Colonic mucosa (tissue), 4 donors: ENCODE measurements at places on chromosomes 6 and 20. TPM values are rescaled to one million over a fixed set of nuclear protein-coding genes. Genes with fewer than 3 reads are reported as not detected.
A peak's percentile ranks its signal among the peaks of the same experiment; 100 is the strongest.

DNA sequence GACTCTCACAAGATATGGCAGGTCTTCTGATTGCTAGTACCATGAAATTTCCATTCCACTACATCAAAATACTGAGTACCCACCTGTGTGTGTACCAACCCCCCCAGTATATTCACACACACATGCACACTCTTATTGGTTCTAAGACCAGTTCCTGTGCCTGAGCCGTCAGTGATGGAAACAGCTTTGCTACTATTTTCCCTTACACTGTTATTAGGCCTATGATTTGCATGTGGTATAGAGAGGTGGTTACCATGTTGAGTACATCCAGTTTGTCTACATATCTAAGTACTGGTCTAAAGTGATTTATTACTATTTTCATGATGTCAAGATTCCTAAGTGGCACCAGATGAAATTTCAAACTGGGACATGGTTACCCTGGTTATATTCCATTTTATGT is 459.9 kb downstream of the BCKDHB start:
- no peaks in the 10 kb centered on the region for H3K4me1 ChIP-seq
- no peaks in the 10 kb centered on the region for H3K27me3 ChIP-seq
- H3K36me3 ChIP-seq, result no peaks in the 10 kb centered on the region
- DNase-seq, result no peak
- no peak overlapping the region for H3K4me3 ChIP-seq
- H3K27ac ChIP-seq, result no peak overlapping the region

Gene FLRT3
- 4.6 TPM for total RNA-seq

- no peak for DNase-seq
- H3K36me3 ChIP-seq, result no peaks in the 10 kb centered on the region
- H3K27ac ChIP-seq, result no peak overlapping the region
Measured at GRCh38 chr6:13870214-13870830, 54.4 kb upstream of the RNF182 start.

DNA sequence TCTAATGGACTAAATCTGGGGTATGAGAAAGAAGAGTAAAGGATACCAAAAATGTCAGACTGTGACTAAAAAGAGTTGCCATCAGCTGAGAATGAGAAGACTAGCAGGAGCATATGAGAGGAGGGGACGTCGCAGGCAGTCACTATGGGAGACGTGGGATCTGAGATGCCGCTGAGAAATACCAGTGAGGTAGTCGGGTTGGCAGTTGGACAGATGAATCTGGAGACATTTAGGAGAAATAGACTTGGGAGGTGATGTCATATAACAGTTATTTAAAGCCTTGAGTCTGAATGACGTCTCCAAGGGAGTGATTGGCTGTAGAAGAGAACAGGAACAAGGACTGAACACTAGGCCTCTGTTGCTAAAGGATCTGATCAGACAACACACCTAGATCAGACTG is 51.5 kb upstream of the TRIM26 start:
- no peak overlapping the region for H3K4me3 ChIP-seq
- H3K36me3 ChIP-seq, result no peaks in the 10 kb centered on the region
- no peak for DNase-seq
- H3K4me1 ChIP-seq, result no peaks in the 10 kb centered on the region

Gene NT5E
- 28.0 TPM for total RNA-seq

Gene TTK
- 25.3 TPM for total RNA-seq

Gene HLA-DOA
- total RNA-seq, result 4.3 TPM

GRCh38 chr6:35919085-35919826 is 1.6 kb downstream of the SRPK1 start:
- H3K36me3 ChIP-seq, result no peaks in the 10 kb centered on the region
- peak overlapping the region; percentile 81 for H3K27ac ChIP-seq
- H3K27me3 ChIP-seq, result no peaks in the 10 kb centered on the region
- DNase-seq, result no peak
- H3K4me3 ChIP-seq, result peak overlapping the region; percentile 81

Gene HSPA12B
- 1.5 TPM for total RNA-seq

- H3K4me1 ChIP-seq, result peaks cover 6% of the 10 kb centered on the region
- H3K36me3 ChIP-seq, result no peaks in the 10 kb centered on the region
- DNase-seq, result peak; percentile 16
- no peaks in the 10 kb centered on the region for H3K27me3 ChIP-seq
- H3K27ac ChIP-seq, result no peak overlapping the region
Measured at GRCh38 chr20:58019027-58019849, 209.2 kb downstream of the ANKRD60 start.

Gene NOL4L
- total RNA-seq, result 54.2 TPM

Gene SOX18
- total RNA-seq, result 8.4 TPM

DNA sequence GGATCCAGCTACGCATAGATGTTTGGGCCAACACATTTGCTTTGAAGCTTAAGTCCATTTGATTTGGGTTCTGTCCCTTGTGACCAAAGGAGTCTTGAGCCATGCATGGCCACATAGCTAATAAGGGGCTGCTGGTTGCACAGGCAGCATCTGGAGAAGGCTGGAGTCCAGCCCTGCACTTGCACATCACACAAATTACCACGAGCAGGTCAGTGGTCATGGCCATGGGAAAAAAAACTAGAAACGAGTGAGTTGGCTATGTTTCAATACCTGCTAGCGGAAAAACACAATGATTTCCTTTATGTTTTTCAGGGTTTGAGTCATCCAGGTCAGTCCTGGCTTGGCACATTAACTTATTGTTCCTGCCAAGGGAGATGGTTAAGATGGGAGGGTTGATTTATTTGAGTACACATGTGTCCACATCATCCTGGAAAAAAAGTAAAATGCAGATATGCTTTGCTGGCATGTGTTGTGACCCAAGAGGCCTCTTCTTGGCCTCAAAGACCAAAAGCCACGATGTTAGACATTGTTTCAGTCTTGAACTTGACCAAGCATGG is 5.6 kb upstream of the STX16 start:
- no peaks in the 10 kb centered on the region for H3K4me1 ChIP-seq
- H3K27me3 ChIP-seq, result no peaks in the 10 kb centered on the region
- DNase-seq, result no peak
- H3K4me3 ChIP-seq, result no peak overlapping the region
- H3K36me3 ChIP-seq, result no peaks in the 10 kb centered on the region
- H3K27ac ChIP-seq, result no peak overlapping the region

- H3K4me1 ChIP-seq, result no peaks in the 10 kb centered on the region
- H3K36me3 ChIP-seq, result no peaks in the 10 kb centered on the region
- no peak overlapping the region for H3K4me3 ChIP-seq
- DNase-seq, result no peak
- H3K27ac ChIP-seq, result no peak overlapping the region
Measured at GRCh38 chr20:60428651-60429050, 470.4 kb downstream of the CDH26 start.

GRCh38 chr20:41234546-41234945 is 83.0 kb downstream of the ZHX3 start:
- no peak overlapping the region for H3K27ac ChIP-seq
- no peaks in the 10 kb centered on the region for H3K27me3 ChIP-seq
- H3K4me3 ChIP-seq, result no peak overlapping the region
- no peaks in the 10 kb centered on the region for H3K36me3 ChIP-seq

DNA sequence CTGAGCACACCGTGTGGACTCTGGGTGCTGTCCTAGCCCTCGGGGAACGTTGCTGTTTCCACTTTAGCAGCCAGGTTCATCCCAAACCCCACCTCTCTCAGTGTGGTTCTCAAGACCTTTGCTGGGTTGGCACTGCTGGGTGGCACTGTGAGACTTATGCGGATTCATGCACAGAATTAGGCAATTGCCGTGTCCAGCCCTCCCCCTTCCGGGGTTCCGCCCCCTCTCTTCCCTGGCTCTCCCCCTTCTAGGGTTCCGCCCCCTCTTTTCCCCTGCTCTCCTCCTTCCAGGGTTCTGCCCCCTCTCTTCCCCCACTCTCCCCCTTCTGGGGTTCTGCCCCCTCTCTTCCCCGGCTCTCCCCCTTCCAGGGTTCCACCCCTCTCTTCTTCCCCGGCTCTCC is 39.8 kb upstream of the SLCO4A1 start:
- peaks cover 4% of the 10 kb centered on the region for H3K27me3 ChIP-seq
- no peaks in the 10 kb centered on the region for H3K36me3 ChIP-seq
- no peak overlapping the region for H3K4me3 ChIP-seq
- DNase-seq, result no peak
- H3K4me1 ChIP-seq, result peaks cover 10% of the 10 kb centered on the region

- H3K4me3 ChIP-seq, result no peak overlapping the region
- no peaks in the 10 kb centered on the region for H3K27me3 ChIP-seq
- H3K4me1 ChIP-seq, result no peaks in the 10 kb centered on the region
- H3K36me3 ChIP-seq, result no peaks in the 10 kb centered on the region
- no peak for DNase-seq
Measured at GRCh38 chr6:22779062-22779461, 209.7 kb downstream of the HDGFL1 start.

DNA sequence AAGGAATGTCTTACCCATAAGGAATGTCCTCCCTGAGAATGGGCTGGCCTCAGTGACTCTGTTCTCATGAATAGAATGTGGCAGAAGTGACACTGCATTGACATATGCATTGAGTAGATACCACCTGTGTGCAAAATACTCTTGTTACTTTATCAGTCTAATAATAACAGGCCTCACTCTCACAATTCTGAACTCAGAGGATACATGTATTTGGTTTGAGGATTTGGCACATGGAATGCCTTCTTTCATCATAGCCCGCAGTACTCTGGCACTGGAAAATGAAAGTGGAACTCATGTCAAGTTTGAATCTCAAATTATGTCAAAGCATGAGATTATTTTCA is 52.9 kb upstream of the PLCB4 start:
- H3K4me3 ChIP-seq, result no peak overlapping the region
- no peaks in the 10 kb centered on the region for H3K27me3 ChIP-seq

DNA sequence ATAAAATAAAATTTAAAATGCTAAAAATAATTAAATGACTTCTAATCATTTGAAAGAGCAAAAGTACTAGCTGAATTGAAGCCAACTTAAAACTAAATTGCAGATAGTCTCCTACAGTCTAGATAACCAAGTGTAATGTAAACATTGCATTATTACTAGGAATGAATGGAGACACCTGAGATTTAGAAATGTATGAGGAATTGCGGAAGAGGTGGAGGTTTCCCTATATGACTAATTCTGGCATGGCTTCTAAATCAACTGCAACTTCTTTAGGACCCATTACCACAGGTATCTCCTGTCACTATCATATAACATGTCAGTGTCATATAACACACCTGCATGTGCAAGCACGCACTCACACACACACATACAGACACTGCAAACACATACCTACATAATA is 13.2 kb upstream of the GPR6 start:
- H3K4me3 ChIP-seq, result no peak overlapping the region
- H3K27me3 ChIP-seq, result no peaks in the 10 kb centered on the region
- no peak for DNase-seq
- H3K4me1 ChIP-seq, result no peaks in the 10 kb centered on the region
- no peak overlapping the region for H3K27ac ChIP-seq
- no peaks in the 10 kb centered on the region for H3K36me3 ChIP-seq

- H3K36me3 ChIP-seq, result no peaks in the 10 kb centered on the region
- H3K27ac ChIP-seq, result peak overlapping the region; percentile 51
- no peaks in the 10 kb centered on the region for H3K27me3 ChIP-seq
- no peak for DNase-seq
Measured at GRCh38 chr20:31717478-31718201, 5.0 kb downstream of the BCL2L1 start.

Gene TPBG
- 16.9 TPM for total RNA-seq

GRCh38 chr20:63267691-63268090 is 4.9 kb upstream of the ARFGAP1 start:
- H3K4me3 ChIP-seq, result no peak overlapping the region
- H3K27me3 ChIP-seq, result no peaks in the 10 kb centered on the region
- no peaks in the 10 kb centered on the region for H3K36me3 ChIP-seq
- DNase-seq, result no peak

Gene HLA-DQB1
- 6.5 TPM for total RNA-seq

DNA sequence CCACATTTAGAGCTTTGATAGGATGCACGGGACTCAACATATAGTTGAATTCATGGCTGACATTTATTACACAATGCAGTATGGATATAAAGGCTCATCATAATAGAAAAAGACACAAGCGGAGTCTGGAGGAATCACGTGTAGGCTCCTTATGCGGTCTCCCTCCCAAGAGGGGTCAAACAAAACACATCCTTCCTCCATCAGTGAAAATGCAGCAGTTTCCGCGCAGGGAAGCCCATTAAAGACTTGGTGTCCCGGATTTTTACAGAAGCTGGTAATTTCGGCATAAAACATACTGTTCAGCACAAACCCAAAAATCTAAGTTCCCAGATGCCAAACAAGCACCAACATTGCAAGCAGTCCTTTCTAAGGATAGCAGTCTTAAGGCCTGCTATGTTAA is 1.1 kb downstream of the USP45 start:
- H3K27ac ChIP-seq, result no peak overlapping the region
- no peaks in the 10 kb centered on the region for H3K36me3 ChIP-seq
- H3K4me1 ChIP-seq, result peaks cover 4% of the 10 kb centered on the region
- H3K27me3 ChIP-seq, result no peaks in the 10 kb centered on the region
- peak; percentile 20 for DNase-seq

- H3K27me3 ChIP-seq, result no peaks in the 10 kb centered on the region
- H3K4me3 ChIP-seq, result no peak overlapping the region
- no peaks in the 10 kb centered on the region for H3K4me1 ChIP-seq
- H3K36me3 ChIP-seq, result no peaks in the 10 kb centered on the region
- DNase-seq, result no peak
- no peak overlapping the region for H3K27ac ChIP-seq
Measured at GRCh38 chr6:96304997-96305396, 216.6 kb upstream of the UFL1 start.

DNA sequence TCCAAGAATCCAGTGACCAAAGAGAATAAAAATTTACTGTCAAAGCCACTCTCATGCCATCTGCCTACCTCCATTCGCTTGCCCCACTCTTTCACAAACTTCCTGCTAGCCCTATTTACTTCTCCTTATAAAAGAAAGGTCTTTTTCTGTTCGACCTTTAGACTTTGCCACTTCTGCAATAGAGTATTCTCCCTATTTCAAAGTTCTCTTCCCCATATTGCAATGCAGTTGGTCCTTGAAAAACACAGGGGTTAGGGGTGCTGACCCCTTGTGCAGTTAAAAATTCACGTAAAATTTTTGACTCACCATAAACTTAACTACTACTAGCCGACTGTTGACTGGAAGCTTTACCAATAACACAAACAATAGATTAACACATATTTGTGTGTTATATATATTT is 15.0 kb downstream of the CCN2 start:
- H3K4me1 ChIP-seq, result no peaks in the 10 kb centered on the region
- H3K27me3 ChIP-seq, result no peaks in the 10 kb centered on the region
- no peak overlapping the region for H3K4me3 ChIP-seq
- DNase-seq, result no peak
- no peaks in the 10 kb centered on the region for H3K36me3 ChIP-seq

Gene TREM1
- total RNA-seq, result 1.4 TPM

Gene RPL7L1
- 46.4 TPM for total RNA-seq

DNA sequence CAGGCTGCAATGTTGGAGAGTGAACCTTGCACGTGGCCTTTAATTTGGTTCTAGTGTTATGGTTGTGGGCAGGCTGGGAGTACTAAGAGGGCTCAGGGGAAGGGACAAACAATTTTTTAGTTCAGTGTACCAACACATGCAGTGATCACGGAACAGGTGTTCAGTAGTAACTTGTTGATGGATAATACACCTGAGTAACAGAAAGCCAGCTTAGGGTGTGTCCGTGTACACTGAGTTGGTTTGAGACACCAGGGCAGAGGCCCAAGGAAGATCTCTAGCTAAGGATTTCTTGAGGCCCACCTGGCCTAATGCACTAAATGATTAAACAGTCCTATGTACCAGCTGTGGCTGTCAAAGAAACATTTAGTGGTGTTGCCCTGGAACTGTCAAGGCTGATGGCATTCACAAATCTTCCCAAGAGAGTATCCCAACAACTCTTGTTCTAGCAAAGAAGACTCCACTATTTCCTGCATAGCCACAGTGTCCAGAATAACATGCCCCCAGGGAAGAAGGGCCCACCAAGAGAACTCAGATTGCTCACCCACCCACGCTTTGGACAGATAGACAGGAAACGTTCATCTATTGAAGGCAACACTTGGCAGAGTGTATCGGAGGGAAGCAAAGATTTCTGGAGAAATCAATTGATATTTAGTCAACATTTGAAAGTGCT is 60.0 kb downstream of the CD83 start:
- H3K27me3 ChIP-seq, result no peaks in the 10 kb centered on the region
- H3K4me1 ChIP-seq, result no peaks in the 10 kb centered on the region
- DNase-seq, result no peak
- H3K4me3 ChIP-seq, result no peak overlapping the region

Gene IMPG1
- total RNA-seq, result not detected
